ENCODE measurements at places on chromosomes 1 and 21.

GRCh38 chr1:186775036-186775435, 53.7 kb upstream of the PLA2G4A start:
- no peak for DNase-seq

- no peak for DNase-seq
Measured at GRCh38 chr1:64940025-64940424, 26.3 kb downstream of the JAK1 start.

DNA sequence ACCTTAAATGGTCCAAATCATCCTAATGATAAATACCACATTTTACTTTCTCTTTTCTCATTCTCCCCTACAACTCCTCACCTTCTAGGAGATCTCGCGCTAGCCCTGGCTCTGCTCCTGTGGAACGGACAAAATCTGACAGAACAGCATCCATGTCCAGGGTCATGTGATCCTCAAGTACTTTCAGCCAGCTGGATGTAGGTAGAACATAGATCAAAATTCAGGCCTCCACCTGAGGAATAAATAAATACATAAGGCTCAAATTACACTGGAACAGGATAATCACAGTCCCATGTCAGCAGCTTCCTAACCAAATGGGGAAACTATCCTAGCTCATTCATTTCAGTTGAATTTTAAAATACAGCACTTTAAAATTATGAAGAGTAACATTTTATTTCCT, 33.2 kb downstream of the OTUD7B start:
- no peak for DNase-seq

GRCh38 chr1:89954401-89954800, 40.5 kb upstream of the ZNF326 start:
- DNase-seq = no peak

- DNase-seq = no peak
Measured at GRCh38 chr1:65827346-65827745, 34.7 kb downstream of the PDE4B start.

DNA sequence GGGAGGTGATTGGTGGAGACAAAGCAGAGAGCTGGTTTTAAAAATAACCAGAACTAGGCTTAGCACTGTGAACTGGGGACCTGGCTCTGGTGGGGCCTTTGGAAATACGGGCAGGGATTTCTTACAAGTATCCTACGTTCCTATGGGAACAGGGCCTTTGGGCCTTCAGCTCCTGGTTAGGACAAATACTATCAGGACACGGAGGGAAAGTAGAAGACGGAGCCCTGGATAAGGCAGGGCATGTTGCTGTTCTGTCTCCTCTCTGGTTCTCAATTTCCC, 5.3 kb upstream of the MYOG start:
- no peak for DNase-seq

DNA sequence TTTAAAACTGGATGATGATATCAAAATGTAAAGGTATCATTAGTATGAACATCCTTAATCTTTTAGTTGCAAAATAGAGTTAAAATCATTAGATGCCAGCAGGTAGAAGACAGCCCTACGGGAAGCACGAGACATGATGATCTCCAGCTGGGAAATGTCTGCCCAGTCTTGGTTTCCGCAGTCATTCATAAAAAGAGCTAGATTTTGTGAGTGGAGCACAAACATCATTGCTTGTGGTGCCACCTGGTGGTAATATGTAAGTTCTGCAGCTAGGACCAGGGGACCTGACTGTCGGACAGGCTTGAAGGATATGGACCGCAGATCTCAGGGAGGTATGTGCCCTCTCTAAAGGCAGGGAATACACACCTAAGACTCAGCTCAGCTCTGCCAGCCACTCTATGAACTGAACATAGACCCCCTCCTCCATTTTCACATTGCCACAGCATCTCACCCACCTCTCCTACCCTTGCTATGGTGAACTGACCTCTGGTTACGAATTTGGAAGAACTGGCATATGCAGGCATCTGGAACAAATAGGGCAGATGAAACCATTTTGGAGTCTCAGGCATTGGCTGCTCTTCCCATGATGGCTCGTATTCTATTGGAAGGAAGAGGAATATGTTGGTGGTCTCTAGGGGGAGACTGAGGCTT, 9.2 kb downstream of the FCMR start:
- peak; percentile 51 for DNase-seq

DNA sequence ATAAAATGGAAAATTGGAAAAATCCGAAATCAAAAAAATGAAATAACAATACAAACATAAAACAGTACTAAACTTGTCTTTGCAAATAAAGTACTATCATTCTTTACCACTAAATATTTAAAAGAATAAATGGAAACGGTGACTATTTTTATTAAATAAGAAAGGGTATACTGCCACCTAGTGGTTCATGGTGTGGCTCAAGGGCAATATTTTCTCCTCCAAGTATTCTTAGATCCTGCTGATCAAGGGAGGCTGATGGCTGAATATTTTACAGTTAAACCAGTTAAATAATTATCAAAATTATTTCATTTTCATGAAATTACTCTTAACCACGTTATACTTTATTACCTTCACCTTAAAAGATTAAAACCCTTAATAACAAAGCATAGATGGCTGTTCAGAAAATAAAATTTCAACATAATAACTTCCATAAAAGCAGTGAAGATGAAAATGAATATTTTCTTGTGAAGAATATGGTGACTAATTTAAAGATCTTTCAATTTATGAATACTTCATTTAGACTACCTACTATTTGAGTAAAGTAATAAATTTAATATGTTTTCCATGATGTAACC, 1793.9 kb downstream of the NCAM2 start:
- DNase-seq = no peak

GRCh38 chr1:228045405-228045804, 37.1 kb upstream of the ARF1 start:
- no peak for DNase-seq

GRCh38 chr21:43703035-43703880, 15.7 kb upstream of the PDXK start:
- no peak for DNase-seq

DNA sequence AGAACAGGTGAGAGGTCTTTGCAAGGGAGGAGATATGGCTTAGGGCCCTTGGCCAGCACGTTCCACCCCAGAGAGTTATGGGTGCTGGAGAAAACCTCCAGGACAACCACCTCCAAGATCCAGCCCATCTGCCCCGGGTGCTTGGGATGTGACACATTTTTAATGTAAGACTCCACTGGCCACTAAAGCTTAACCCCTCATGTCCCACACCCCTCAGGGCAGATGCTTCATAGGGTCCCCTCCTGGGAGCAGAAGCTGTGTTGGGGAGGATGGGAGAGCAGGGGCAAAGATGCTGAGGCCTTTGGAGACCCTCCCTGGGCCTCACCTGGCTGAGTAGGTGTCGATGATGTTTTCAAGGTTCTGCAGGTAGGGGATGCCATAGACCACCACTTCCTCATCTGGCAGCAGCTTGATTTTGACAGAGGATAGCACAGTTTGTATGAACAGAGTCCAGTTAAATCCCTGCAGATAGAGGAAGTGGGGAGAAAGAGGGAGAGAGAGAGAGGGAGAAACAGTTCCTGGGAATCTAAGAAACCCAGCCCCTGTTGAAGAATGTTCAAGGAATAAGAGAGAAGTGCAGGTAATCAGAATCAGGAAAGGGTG, 11.9 kb downstream of the PRXL2B start:
- no peak for DNase-seq

DNA sequence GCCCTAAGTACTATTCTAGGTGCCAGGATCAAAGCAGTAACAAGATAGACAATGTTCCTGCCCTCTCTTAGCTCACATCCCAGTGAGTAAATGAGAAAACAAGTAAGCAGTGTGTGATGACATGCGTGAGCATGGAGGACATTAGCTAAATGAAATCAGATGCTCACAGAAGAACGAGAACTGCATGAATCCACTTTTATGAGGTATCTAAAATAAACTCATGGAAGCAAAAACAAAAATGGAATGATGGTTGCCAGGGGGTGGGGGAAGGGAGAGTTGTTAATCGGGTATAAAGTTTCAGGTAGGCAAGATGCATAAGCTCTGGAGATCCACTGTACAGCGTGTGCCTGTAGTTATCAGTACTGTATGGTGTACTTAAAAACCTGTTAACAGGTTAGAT, 195.1 kb downstream of the HHAT start:
- DNase-seq = no peak

- no peak for DNase-seq
Measured at GRCh38 chr1:58975888-58976287, 192.0 kb upstream of the JUN start.

GRCh38 chr1:210901981-210902770, 231.8 kb downstream of the KCNH1 start:
- no peak for DNase-seq

- no peak for DNase-seq
Measured at GRCh38 chr1:71167505-71167904, 86.7 kb upstream of the ZRANB2 start.

GRCh38 chr1:53328009-53328461, at the start of gene LRP8:
Gene LRP8 (minus strand): TSS chr1:53328070. CDS start chr1:53327912, 158 bp downstream.
- peak; percentile 85 for DNase-seq

DNA sequence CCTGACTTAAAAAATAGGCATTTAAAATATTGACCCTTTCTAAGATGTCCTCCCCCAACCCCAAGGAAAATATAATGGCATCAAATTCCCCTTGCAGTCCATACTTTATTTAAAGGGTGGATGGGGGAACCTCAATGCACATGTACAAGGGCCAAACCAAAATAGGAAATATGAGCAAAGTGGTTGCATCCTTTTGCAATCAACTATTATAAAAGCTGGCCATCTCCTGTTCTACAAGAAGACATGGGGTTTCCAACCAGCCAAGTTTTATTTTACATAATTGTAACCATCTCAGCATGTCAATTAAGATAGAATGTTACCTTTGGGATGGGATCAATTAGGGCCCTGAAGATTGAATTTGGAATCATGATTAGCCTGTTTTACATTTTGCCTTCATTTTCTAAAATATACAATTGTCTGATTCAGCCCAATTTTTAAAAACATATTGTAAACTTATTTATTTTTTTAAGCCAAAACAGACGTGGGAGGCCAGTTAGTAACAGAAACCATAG, 146.7 kb upstream of the NFIA start:
- DNase-seq = no peak

DNA sequence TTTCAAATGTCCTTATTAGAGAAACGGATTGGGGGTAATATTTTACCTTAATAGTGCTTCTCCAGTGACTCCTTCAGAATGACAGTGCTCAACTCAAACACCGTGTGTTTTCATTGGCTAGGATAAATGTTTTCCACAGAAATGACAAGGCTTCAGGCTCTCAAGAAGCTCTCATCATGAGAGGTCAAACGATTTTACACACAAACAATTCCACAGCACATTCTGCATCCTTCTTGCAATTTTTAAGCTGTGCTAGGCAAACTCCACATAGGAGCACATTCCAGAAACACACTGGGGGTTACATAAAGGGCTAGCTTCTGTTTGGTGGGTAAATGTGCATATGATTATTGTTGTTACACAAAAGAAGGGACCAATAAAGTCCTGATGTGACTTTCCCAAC, 75.5 kb upstream of the IPO9 start:
- DNase-seq = no peak

DNA sequence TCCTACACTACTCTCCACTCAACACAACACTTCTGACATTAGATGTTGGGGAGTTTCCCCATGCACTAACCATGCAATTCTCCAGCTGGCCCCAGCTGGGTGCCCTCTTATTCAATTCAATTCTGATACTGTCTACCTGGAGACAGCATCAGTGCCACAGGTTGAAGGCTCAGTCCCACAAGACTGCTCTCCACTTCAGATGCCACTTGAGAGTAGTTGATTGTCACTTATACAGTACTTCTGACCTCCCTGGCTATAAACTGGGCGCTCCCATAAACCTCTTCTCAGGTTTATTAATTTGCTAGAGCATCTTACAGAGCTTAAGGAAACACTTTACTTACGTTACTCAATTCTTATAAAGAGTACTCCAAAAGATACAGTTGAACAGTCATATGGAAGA, 442.3 kb downstream of the LRRIQ3 start:
- DNase-seq = no peak

DNA sequence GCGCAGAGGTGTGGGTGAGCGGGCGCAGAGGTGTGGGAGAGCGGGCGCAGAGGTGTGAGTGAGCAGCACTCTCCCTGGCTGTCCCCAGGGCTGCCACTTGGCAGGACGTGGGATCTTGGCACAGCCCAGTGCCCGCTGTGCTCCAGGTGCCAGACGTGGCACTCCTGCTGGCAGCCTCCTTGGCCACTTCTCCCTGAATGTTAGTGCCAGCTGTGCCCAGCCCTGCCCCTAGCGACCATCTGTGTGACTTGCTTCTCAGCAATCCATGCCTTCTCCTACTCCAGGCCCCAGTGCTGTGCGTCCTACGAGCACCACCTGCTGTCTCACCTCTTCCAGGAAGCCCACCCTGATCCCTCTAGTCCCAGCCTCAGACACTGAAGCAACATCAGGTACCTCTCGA, 30.5 kb downstream of the KRTAP10-1 start:
- no peak for DNase-seq

- no peak for DNase-seq
Measured at GRCh38 chr1:26163684-26164035, 4.8 kb downstream of the FAM110D start.

GRCh38 chr1:168466092-168466713, 77.6 kb downstream of the XCL2 start:
- DNase-seq = peak; percentile 47

GRCh38 chr1:52632732-52633290, at the start of gene SHISAL2A:
Gene SHISAL2A (plus strand): TSS chr1:52633168. CDS start chr1:52633494, 326 bp downstream.
- peak; percentile 70 for DNase-seq

DNA sequence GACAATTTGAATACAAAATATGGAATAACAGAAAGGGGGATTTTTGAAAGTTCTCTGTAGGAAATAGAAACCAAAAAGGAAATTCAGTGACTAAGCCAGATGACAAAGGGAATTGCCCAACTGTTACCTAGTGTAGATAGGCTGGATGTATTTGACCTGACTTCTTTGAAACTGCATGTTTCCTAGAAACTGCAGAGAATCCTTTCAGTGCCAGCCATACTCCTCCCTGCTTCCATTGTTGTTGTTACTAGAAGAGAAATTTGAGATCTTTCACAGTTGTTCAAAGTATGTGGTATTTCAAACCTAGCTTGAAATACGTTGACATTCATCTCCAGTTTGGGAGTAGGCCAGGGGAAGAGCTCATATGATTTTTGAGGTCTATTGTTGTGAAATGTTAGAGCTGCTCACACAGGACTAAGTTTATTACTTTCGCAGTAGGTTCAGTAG, 1.8 kb upstream of the GBP5 start:
- no peak for DNase-seq

- no peak for DNase-seq
Measured at GRCh38 chr1:173117761-173118160, 67.0 kb upstream of the TNFSF18 start.

GRCh38 chr1:9198538-9199361, 35.8 kb upstream of the H6PD start:
- DNase-seq = no peak

DNA sequence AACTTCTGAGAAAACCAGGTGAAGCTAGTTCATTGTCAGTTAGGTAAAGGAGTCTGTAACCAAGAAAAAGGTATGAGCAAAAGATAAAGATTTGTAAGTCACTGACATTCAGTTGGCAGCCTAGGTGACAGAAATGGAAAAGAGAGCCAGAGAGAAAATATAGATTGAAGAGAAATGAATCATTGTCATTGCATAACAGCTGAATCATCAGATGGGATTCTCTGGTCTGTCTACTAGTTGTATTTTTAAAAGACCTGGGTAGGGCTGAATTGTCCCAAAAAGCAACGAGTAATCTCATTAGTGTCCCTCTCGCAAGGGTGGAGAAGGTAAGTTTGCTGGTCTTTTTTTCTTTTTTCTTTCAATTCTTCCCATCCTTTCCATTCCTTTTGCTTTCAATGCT, 36.6 kb downstream of the PTGS2 start:
- no peak for DNase-seq

GRCh38 chr1:67723620-67724019, 38.6 kb downstream of the GADD45A start:
- DNase-seq = no peak
